CD4-positive, alpha-beta T cell (primary cell): ENCODE measurements at places on chromosomes 11 and 22.

DNA sequence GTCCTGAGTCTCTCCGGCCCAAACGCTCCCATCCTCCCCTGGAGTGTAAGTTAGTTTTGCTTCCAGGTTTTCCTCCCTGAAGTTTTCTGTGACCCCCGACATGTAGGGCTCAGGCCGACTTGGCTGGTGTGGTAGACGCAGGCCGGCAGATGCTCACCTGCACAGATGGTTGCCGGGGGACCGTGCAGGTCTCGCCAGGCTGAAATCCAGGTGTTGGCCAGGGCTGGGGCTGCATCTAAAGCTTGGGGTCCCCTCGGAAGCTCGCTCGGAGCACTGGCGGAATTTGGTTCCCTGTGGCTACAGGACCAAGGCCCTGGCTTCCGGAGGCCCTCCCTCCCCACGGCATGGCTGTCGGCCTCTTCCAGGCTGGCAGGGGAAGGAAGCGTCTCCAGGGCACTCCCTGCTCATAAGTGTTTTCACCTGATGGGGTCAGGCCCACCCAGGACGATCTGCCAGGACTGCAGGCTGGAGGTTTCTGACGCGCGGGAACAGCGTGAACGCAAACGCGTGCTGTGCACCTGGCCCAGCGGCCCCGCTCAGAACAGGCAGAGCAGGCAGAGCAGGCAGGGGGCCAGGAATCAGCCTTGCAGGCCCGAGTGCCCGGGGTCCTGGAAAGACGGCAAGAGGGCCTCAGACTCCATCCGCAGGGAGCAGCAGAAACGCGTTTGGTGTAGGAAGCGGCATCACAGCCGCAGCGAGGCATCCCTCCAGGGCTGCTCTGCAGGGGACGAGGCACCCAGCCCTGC lies 258.2 kb downstream of the BRD1 start:
- no peak for DNase-seq

- DNase-seq = no peak
Observed at GRCh38 chr22:17384612-17385330, 15.5 kb downstream of the CECR2 start.

DNA sequence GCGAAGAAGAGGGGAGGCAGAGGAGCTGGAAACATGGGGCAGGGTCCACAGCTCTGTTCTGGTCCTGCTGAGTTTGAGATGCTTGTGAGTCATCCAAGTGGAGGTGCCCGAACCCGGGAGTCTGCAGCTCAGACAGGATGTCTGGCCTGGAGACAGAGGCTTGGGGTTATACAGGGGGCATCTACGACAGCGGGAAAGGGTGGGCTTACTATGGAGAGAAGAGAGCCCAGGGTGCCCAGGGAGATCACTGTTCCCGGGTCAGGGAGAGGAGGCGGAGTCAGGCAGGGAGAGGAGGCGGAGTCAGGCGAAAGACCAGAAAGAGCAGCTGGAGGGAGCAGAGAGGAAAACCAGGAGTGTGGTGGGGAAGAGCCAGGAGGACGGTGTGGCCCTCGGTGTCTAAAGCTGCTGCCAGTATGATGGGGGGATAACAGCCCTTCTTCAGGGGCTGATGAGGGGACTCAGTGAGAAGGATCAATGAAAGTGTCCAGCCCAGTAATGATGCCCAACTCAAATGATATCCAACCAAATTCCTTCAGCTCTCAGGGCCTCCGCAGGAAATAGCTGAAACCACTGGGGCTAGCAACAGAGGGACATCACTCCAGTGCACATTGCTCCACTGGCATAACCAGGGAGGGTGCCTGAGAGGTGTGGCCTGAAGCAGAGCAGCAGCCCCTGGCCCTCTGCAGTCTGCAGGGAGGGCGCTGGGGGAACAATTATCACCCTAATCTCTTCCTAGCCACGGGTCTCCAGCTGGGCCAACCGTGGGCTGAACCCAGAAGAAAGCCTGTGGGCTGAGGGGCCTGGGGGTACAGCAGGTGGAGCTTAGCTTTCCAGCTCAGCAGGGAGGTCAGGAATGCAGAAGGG lies 2.6 kb upstream of the LTBP3 start:
- DNase-seq = no peak

GRCh38 chr11:67384851-67385366 lies 6.9 kb upstream of the RAD9A start:
- no peak for DNase-seq

GRCh38 chr22:39233710-39234471 lies 10.9 kb downstream of the PDGFB start:
- DNase-seq = no peak

DNA sequence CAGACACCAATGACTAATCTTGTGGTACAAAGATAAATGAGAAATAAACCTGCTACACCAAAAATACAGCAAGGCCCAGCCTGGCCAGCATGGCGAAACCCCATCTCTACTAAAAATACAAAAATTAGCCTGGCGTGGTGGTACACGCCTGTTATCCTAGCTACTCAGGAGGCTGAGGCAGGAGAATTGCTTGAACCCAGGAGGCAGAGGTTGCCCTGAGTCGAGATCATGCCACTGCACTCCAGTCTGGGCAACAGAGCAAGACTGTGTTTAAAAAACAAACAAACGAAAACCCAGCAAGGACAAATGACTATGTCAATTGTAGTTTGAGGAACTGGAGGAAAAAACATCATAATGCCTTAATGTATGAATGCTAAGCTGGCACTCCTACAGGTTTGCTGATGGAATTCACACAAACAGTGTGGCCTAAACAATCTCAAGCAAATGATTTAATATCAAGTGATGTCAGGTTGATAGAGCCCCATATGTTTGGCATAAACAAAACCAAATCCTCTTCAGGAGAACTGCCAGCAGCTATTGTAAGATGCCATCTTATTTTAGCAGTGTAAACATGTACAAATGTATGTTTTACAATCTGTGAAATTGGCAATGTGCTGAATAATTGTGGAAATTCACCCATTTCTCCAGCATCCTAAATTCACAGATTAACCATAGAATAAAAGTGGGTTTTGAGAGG lies 20.0 kb downstream of the MMP7 start:
- DNase-seq = no peak

- no peak for DNase-seq
Observed at GRCh38 chr22:41827671-41828070, 5.2 kb upstream of the SREBF2 start.
